AML-193 (cell line): ENCODE measurements at places on chromosomes 5 and 9.

DNA sequence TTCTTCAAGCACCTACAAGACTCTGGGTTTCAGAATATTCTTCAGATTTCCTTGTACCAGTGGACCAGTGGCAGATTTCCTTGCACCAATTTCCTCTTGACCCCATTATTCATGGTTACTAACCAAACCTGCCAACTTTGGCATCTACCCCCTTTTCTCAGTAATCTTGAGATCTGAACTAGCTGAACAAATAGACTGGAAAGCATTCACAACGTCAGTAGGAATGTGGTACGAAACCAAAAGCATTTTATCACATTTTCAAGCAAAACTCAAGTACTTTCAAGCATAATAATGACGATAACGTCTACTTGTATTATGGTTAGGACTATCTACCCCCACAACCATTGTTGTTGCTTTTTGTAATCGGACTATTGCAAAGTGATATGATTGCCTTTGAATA lies 1217.3 kb downstream of the PTPRD start:
- no peak for DNase-seq

DNA sequence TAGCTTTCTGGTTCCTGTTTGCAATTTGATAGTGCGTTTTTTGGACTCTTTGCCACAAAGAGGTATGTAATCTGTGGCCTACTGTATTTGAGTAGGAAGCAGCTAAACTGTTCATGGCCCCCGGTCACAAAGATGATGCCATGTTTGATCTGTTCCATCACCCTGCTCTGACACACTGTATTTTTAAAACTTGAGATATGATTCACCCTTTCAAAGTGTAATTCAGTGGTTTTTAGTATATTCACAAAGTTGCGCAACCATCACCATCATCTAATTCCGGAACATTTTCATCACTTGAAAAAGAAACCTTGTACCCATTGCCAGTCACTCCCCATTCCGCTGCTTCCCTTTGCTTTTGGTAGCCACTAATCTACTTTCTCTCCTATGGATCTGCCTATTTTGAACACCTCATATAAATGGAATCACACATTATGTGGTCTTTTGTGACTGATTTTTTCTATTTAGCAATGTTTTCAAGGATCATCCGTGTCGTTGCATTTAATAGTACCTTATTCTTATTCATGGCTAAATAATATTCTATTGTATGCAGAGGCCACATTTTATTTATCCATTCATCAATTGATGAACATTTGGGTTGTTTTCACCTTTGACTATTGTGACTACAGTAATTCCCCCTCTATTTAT lies 141.6 kb downstream of the NR3C1 start:
- no peak for DNase-seq

DNA sequence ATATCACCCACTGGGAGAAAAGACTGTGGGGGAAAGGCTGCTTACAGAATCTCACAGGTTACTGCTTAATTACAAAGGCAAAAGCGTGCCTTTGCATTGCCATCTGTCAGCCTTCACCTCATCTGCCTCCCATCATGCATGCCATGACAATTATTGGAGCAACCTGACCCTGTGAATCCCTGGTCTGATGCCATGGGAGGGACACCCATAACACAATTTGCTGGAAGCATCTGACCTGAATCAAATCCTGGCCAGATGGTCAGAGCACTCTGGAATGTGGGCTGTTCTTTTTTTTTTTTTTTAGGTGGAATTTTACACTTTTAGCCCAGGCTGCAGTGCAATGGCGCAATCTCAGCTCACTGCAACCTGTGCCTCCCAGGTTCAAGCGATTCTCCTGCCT lies 11.6 kb upstream of the RETREG1 start:
- DNase-seq, result no peak

DNA sequence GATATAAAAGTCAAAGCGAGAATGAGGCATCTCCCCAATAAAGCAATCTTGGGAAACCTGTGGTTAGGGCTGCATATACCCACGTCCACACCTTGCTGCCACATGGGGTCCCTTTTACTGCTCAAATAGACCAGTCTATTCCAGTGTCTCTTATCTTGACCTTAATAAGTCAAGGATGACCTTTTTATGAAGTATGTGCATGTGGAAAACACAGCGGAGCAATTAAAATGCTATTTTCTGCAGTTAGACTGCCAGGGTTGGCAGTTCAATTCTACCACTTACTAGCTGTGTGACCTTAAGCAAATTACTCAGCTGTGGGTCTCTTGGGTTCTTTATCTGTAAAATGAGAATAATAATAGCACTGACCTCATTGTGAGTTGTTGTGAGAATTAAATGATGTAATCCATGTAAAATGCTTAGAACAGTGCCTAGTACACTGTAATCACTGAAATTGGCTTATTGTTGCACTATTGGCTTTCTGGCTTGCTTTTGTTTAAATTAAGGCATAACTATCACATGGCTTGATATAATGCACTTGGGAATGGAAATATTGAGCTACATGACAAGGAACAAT lies 67.8 kb upstream of the HSPB3 start:
- DNase-seq, result no peak

GRCh38 chr5:123088031-123088805 lies 823 bp upstream of the PRDM6 start:
- DNase-seq, result no peak

- DNase-seq, result no peak
Measured at GRCh38 chr9:101130054-101130453, 101.5 kb downstream of the PLPPR1 start.

- no peak for DNase-seq
Measured at GRCh38 chr9:124863371-124863871, 1.5 kb downstream of the ARPC5L start.

DNA sequence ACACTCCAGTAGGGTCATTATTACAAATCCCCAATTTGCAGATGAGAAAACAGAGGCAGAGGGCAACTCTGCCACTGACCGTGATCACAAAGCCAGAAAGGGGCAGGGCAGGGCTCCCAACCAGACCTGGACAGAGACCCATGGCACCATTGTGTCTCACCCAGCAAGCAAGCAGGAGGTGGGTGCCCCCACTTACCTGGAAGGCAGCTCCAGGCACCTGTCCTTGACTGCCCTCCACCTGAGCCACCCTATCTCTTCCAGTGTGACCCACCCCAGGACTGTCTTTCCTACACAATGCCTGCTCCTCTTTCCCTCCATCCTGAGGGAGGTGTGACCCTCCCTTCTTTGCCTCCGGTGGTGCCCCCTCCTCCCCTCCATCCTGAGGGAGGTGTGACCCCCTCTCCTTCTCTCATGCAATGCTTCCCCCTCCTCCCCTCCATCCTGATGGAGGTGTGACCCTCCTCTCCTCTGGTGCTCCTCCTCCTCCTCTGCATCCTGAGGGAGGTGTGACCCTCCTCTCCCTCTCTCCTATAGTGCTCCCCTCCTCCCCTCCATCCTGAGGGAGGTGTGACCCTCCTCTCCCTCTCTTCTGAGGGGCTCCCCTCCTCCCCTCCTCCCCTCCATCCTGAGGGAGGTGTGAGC lies 198.0 kb downstream of the MED10 start:
- DNase-seq, result no peak

GRCh38 chr5:180977852-180978251 lies 10.8 kb upstream of the BTNL3 start:
- DNase-seq, result no peak

GRCh38 chr5:32501071-32502002 lies 56.8 kb upstream of the ZFR start:
- DNase-seq, result no peak

- no peak for DNase-seq
Measured at GRCh38 chr5:173535976-173536639, 80.3 kb downstream of the BOD1 start.

DNA sequence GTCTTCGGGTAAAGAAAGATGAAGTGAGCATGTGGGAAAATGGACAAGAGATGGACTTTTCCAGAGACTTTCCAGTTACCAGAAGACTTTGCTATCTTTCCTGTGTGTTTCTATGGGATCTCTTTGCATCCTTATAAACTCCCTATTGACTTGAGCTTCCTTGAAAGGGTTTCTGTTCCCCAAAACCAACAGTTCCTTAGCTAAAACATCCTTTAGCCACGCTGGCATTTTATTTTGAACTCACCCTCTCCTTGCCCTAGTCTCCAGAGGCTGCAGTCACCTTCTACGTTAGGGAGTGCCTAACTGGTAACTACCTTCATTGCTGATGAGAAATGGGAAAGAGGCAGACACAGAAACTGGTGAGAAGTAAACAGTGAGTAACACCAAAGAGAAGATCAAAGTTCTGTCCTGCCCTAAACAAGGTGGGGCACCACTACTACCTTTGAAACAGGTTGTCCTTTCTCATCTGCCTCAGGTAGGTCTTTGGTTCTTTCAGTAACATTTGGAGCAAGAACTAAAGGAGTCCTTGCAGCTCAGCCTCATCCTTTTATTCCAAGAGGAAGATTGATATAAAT lies 402.9 kb downstream of the ENC1 start:
- no peak for DNase-seq

GRCh38 chr5:58786711-58787303 lies 203.9 kb downstream of the RAB3C start:
- no peak for DNase-seq

GRCh38 chr5:43036409-43036808 lies 3.7 kb downstream of the ANXA2R start:
- DNase-seq, result no peak

DNA sequence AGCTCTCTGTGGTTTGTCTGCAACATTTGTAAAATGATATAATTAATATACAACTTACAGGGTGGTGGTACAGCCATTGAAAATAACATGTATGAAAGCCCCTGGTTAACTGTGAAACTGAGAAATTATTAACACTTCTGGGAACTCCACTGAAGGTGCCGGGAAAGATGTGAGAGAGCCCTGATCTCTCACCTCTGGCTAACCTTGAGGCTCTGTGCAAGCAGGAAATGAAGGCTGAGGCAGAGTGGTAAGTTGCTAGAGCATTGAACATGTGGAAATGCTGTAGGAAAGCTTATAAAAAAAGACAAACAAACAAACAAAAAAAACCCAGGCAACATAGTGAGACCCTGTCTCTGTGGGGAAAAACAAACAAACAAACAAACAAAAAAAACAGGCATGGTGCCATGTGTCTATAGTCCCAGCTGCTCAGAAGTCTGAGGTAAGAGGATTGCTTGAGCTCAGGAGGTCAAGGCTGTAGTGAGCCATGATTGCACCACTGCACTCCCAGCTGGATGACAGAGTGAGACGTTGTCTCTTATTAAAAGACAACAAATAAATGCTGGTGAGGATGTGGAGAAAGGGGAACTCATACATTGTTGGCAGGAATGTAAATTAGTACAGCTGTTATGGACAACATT lies 7.5 kb downstream of the CATSPER3 start:
- DNase-seq, result no peak

GRCh38 chr9:127930231-127931091 lies at the start of gene PIP5KL1:
Gene PIP5KL1 (minus strand): TSS chr9:127930777. CDS start chr9:127930752, 25 bp downstream.
- DNase-seq, result no peak

- DNase-seq, result no peak
Measured at GRCh38 chr5:134958755-134959154, 9.0 kb upstream of the CATSPER3 start.

DNA sequence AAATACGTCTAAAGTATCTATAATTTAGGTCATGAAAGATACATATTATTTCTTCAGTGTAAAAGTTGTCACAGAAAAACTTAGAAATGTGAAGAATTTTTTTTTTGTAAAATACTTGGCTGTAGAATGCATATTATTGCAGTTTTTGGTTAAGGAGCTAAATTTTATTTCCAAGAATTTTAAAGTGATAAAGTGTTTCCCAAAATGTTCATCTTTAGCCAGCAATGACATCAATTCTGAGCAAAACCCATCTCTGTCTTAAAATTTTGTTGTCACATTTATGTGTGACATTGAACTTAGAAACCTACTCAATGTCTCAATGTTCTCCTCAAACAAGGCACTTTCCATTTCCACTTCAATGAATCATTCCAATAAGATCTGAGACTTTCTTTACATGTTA lies 47.8 kb upstream of the RPS23 start:
- no peak for DNase-seq

GRCh38 chr9:126989847-126990842 lies 75.6 kb downstream of the RALGPS1 start:
- no peak for DNase-seq

- DNase-seq, result no peak
Measured at GRCh38 chr5:113058706-113059226, 82.2 kb downstream of the DCP2 start.

DNA sequence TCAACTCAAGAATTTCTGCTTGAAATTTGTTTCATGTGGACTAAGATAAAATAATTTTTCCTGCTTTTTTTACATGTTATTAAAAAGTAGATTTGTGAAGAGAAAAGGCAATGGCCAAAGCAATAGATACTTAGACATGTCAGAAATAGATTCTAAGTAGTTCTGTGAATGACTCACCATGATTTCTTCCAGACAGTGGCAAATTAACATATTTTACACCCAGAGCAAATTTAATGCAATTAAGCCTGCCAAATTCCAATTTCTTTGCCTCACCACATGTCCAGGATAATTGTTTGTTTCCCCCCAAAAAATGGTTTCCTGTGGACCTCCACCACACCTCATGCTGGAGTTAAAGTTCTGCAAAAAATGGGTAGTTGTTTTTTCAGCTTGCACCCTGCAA lies 651.4 kb downstream of the CETN3 start:
- DNase-seq, result no peak

DNA sequence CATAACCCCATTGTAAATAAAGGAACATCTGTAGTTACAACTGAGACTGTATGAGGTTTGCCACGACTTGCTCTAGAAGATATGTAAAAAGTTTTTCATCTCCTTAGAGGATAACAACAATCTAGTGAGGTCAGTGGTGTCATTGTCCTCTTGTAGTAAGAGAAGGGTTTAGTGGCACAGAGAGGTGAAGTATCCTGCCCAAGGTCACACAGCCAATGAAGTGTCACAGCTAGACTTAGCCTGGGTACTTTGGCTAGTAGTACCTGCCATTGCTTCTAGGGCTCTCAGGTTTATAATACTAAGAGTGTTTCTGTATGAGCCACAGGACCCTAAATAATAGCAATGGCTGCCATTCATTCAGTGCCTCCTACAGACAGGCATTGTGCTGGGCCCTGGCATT lies 13.8 kb downstream of the CCDC180 start:
- no peak for DNase-seq

DNA sequence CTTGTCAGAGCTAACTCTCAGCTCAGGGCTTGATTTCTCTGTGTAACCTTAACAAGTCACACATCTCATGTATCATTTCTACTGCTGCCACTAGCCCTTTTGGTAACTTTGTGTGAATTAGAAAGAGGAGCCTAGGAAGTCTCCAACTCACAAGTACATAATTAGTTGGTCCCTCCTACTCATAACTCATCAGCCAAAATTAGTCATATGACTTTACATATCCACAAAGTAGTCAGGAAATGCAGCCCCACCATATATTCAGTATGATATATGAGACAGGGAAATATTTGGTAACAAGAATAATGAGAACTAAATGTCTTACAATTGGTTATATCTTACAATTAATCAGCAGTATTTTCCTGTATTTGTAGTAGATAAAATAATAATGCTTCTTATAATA lies 250.2 kb downstream of the SH3GL2 start:
- DNase-seq, result no peak

DNA sequence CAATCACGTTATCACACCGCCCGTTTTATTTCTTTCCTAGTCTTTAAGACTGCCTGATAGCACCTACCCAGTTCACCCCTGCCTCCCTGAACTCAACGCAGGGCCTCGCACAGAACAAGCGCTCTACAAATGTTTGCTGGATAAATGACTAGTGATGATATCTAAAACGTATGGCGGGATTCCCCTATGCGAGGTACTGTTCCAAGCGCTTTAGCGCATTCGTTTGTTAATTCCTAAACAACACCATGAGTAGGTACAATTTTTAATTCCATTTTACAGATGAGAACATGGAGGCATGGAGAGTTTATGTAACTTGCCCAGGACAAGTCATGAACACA lies 6.6 kb downstream of the POU4F3 start:
- no peak for DNase-seq
